Left kidney (tissue), 8 donors: ENCODE measurements at places on chromosomes 12 and 14. TPM values are rescaled to one million over a fixed set of nuclear protein-coding genes. Genes with fewer than 3 reads are reported as not detected.

The ARF6 gene
- 83.4 TPM for polyA plus RNA-seq

DNA sequence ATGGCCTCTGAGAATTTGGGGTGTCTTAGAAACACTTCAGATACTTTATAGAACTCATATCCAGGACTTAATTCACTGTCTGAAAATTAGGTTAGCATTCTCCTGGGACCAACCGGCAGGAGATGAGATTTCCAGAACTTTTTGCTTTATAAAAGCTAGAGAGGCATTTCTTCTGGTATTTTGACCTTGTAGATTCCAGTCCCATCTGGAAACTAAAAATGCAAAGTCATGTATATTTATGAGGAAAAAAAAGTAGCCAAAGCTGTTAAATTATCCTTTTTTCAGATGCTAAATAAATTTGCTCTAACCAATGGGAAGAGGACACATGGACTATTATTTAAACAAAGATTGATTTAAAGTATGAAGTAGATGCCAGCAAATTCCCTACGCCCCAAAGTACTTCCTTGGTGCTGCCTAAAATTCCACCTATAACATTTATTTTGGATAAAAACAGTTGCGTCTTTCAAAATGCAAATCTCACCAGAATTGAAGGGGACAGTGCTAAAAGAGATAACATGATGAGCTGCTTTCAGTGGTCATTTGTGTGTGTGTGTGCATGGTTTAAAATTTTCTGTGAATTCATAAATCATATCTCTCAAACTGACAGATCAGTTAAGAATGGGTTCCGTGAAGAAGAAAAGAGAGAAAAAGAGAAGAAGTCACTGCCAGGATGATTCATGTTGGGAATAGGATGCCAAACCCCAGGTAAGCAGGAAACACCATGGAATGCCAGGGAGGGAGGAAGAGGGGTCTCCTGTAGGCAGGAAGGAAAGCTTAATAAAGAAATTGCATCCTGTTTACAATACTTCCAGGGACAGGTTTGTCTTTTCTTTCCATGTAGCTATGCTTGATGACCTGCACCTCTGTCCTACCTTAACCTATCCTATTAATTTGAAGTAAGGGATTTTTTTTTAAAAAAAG, 97.7 kb upstream of the RGS6 start:
- no peak for DNase-seq

The ALDH2 gene
- 91.9 TPM for polyA plus RNA-seq

DNA sequence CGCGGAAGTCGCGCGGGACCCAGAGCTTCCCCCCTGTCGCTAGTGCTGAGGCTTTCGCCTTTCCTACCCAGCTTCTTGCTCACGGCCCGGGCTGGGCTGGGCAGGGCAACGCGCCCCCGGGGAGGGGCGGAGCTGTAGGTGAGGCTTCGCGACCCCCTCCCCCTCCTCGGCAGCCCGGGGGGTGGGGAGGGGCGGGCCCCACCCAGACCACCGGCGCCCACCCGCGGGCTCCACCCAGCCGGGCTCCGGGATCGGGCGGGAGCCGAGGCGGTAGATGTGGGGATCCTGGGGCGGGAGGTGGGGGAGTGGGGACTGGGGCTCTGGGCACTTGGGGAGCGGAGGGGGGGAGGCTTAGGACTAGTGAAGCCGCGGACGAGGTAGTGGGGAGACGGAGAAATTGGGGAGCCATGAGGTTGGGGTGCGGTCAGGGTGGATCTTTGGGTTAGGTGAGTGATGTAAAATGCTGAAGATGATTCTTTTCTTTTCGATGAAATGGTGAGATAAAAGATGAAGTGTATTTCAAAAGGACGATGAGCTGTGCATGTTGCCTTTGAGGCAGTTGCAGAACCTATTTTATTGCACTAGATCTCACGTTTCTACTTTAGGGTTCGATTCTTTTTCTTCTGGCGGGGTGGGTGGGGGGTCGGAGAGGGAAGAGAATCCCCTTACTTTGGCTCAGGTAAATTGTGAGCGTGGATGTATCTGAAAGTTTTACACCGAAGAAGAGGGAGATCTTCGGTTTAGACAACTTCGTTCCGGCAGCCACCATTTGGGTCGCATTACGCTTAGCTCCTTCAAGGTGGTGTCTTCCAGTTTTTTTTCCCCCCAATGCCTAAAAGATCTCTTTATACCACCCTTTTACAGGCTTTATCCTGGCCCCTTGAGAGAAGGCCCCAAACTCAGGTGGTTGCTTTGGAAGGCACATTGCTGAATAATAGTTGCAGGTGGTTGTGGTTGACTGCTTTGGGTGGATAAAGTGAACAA, 619 bp downstream of the ERC1 start:
- DNase-seq, result peak; percentile 25

The NEUROD4 gene
- polyA plus RNA-seq, result not detected

The HOXC10 gene
- polyA plus RNA-seq, result 62.2 TPM

The CCDC175 gene
- 1.3 TPM for polyA plus RNA-seq

The RNF212B gene
- polyA plus RNA-seq, result 2.3 TPM

The ERP27 gene
- polyA plus RNA-seq, result 22.6 TPM

DNA sequence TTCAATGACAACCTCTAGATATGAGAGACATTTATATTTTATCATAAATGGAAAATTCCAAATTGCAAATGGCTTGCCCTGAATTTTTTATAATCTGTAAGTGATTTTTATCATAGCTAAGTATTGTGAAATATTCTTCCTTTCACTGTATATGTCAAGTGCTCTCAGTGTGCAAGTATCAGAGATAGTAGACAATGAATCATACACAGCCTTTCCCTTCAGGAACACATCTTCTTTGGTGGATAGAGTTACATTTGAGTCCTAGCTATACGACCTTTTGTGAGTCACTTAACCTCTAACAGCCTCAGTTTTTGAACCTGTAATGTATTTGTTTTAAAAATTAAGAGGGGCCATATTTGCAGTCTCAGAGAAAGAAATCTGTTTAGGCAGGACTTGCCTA, 350.7 kb upstream of the SEL1L start:
- DNase-seq, result no peak

DNA sequence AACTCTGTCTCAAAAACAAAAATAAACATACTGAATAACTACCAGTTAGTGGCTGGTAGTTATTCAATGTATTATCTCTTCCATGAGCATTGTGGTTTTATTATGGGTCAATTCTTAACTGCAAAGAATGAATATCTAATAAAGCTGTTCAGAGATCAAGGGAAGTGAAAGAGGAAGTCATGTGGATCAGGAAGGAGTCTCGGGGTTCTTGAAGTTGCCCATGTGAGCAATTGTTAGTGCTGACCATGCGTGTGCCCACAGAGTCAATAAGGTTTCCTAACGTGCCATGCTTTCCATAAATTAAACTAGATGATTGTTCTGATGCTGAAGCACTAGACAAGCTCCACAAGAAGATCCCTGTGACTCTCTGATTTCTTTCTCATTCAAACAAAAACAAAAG, 136.5 kb upstream of the CPSF6 start:
- DNase-seq, result no peak

GRCh38 chr14:81263777-81264410, 43.1 kb upstream of the GTF2A1 start:
- no peak for DNase-seq

The CCDC196 gene
- polyA plus RNA-seq, result 0.38 TPM

DNA sequence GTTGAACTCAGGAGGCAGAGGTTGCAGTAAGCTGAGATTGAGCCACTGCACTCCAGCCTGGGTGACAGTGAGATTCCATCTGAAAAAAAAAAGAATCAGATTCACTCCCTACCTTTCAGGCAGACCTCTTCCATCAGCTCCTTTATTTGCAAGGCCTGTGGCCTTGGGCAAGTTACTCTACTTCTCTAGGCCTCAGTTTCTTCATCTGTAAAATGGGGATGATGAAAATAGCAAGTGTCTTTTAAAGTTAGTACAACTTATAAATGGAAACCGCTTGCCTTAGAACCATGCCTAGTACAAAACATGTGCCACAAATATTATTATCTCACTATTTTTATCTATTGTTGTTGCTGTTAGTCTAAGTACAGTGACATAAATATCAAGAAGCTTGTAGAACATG, 84.3 kb downstream of the STAB2 start:
- no peak for DNase-seq

The DRAM1 gene
- 21.7 TPM for polyA plus RNA-seq

The GPR135 gene
- 7.4 TPM for polyA plus RNA-seq

The TEX22 gene
- 1.4 TPM for polyA plus RNA-seq

- DNase-seq, result no peak
These were observed 784 bp downstream of the RPL6 start for GRCh38 chr12:112408621-112409020.

DNA sequence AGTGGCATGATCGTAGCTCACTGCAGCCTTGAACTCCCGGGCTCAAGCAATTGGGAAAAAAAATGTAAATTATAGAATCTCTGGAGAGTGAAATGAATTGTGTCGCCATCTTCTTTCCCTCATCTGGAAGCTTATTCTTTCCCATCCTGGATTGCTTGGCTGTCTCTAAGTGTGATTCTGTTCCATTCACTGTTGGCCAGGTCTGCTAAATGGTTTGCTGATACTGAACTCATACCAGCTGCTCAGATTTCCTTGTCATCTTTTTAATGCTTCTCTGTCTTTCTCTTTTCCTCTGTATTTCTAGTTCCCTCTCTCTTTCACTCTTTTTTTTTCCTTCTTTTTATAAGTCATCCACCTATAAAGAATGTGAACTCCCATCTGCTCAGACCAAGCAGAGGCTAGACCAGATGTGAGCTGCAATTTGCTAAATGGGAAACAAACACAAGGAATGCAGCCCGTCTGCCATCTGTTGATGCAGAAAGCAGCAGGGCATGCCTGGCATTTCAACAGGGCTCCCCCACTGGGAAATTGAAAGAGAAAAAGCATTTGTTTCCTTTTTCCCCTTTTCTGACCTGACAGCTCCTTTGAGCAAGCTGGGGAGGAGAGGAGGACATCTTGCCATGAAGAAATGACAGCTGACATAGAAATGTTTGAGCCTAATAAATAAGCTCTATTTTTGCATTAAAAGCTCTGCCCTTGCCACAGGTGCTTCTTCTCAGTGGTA, 1823.6 kb upstream of the FLRT2 start:
- no peak for DNase-seq

GRCh38 chr14:96739200-96739910, 57.8 kb upstream of the VRK1 start:
- DNase-seq, result no peak

GRCh38 chr12:83843541-83843940, 1069.1 kb downstream of the SLC6A15 start:
- no peak for DNase-seq

DNA sequence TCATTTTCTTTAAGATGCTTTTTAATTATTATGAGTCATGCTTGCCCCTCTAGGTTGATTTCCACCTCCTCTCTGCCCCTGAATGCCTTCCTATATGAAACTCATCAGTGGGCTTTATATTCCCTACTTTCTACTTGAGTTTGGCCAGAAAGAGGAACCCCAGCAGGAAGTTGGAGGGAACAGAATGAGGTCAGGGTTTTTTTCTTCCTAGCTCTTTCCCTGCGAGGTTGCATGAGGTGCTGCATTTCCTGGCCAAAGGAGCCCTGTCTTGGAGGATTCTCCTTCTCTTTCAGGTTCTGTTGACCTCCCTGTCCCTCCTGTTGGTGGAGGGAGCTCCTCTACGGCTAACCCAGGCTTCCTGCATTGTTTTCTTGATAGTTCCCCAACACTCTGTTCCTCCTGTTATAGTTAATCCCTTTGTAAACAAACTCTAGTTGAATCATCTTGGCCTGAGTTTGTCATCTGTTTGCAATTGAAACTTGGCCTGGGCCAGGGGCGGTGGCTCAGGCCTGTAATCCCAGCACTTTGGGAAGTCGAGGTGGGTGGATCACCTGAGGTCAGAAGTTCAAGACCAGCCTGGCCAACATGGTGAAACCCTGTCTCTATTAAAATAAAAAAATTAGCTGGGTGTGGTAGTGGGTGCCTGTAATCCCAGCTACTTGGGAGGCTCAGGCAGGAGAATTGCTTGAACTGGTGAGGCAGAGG, 15.3 kb upstream of the SPIC start:
- no peak for DNase-seq

DNA sequence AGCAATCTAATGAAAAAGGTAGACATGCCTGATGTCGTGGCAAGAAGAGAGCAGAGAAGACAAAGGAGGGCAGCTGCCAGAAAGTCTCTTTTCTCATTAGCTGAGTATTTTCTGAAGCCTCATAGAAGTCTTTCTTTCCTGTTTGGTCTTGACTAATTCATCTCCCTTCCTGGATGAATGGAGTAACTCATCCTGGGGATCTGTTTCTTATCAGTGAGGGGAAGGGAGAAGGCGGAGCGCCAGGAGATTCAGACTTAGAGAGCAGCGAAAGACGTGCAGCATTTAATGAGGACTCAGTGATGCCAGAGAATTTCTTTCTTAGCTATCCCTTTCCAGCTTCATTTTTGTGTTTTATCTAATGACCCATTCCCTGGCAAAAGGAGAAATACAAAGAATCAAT, 89.4 kb downstream of the SLC15A4 start:
- DNase-seq, result no peak

- no peak for DNase-seq
These were observed 29.8 kb downstream of the MED21 start for GRCh38 chr12:27052176-27052575.

The KLRD1 gene
- polyA plus RNA-seq, result 0.37 TPM

GRCh38 chr12:69332815-69333358, 15.3 kb upstream of the LYZ start:
- no peak for DNase-seq

The C12orf60 gene
- polyA plus RNA-seq, result 5.5 TPM

DNA sequence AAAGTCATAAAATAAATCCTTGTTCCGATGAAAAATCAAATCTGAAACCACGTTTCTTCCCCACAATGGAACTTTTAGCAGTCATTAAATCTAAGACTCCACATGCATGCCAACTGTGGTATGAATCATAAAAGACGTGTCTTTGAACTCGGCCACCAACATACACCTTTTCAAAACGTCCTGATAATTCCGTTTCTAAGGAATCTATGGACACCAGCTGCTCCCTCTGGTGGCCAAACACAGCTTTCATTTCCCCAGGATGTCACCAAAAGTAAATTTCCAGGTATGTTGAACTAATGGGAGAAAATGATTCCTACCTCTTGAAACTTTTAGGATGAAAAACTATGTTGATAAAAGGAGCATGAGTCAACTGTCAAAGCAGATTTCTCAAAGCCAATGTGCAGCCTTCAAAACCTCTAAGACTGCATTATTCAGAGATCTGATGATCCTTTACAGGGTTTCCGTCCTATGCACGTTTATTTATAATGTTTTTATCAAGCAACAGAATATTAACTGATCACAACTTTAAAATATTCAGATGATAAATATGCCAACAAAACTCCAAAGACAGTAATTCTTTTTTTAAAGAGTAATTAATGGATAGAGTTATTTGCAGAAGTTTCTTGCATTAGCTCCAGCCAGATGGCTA, 96.2 kb downstream of the CIT start:
- DNase-seq, result peak; percentile 49

DNA sequence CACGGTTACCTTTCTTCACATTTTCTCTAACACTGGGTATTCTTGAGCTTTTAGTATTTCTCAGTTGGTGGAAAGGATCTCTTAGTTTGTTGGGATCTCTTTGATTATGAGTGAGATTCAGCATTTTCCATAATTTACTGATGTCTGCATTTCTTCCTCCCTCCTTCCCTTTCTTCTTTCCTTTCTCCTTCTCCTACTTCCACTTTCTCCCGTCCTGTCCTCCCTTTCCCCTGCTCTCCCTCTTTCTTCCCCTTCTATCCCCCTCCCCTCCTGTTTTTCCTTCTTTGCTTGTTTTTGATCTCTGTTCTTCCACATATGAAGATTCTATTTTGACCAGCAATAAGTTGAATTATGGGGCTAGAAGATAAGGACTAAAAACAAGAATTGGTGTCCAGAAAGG, 66.9 kb downstream of the FUT8 start:
- no peak for DNase-seq

The RGS6 gene
- 1.00 TPM for polyA plus RNA-seq

GRCh38 chr14:103713304-103714062, 1.8 kb downstream of the XRCC3 start:
- no peak for DNase-seq

The GDF3 gene
- polyA plus RNA-seq, result 0.48 TPM
